Stimulated activated CD8-positive, alpha-beta memory T cell treated with anti-CD3 and anti-CD28 coated beads, Interleukin-4, amount 100 ng/mL, for 4 hours (primary cell): ENCODE measurements at places on chromosomes 2 and 18.

DNA sequence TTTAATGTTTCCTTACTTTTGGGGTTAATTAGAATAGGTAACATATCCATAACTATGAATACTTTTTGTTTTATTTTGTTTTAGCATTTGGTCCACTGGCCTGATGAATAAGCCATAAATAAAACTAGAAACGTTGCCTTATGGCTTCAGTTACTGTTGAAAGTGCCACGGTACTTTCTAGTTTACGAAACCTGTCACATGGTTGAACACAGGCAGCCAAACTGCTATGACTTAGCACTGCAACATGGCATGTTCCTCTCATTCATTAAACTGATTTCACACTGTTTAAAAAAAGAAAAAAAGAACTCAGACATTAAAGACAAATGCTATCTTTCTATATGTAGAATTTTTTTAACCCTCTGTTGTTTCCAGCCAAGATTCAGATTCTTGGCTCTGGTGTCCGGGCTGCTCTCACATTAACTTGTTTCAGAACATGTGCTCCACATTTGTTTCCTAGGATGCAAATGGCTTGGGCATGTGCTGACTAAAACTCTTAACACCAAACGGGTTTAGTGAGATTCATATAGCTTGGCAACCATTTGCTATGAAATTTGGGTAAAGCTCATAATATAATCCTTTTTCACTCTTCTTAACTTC, 323.9 kb upstream of the RND3 start:
- no peak for DNase-seq

DNA sequence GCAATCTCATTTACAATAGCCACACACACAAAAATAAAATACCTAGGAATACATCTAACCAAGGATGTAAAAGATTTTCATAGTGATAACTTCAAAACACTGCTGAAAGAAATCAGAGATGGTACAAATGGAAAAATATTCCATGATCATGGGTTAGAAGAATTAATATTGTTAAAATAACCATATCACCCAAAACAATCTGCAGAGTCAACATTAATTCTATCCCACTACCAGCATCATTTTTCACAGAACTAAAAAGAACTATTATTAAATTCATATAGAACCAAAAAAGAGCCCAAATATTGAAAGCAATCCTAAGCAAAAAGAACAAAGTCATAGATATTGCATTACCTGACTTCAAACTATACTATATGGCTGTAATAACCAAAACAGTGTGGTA, 50.4 kb downstream of the ZNF385B start:
- DNase-seq, result no peak

DNA sequence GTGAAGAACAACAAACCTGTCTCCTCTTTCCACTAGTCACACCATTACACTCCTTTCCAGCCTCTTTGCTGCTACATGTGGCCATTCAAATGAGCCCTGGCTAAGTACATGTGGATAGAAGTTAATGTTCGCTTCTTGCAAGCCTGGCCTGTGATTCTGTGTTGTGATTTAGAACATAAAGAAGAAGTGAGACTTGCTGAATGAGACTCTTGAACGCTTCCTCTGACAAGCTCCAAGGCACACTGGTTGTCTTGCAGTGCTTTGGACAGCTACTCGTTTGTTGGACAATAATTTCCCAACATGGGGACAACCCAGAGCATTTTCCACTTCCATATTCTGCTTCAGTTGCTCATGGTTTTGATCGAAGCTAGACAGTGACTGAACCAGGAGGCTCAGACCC, 57.3 kb downstream of the CCDC74A start:
- no peak for DNase-seq

DNA sequence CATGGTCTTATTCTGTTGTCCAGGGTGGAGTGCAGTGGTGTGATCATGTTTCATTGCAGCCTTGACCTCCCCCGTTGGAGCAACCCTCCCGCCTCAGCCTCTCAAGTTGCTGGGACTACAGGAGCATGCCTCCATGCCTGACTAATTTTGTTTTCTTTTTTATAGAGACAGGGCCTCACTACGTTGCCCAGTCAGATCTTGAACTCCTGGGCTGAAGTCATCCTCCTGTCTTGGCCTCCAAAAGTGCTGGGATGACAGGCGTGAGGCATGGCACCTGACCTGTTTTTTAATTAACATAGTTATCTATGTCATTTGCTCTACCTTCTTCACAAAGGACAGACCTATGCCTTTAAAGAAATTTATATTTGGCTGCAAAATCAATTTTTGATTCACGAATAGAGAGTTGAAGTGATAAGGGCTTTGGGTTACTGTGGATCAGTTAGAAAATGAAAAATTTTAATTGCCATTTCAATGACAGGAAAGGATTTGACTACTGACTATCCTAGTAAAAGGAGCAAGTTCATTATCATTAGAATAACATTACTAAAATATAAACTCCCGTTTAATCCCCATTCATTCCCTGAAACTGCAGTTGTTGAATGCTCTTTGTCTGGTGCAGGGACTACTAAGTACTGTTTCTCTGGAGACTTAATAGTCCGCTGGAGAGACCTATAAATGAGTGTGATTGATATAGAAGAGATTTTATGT, 3.7 kb downstream of the RNF138 start:
- no peak for DNase-seq

DNA sequence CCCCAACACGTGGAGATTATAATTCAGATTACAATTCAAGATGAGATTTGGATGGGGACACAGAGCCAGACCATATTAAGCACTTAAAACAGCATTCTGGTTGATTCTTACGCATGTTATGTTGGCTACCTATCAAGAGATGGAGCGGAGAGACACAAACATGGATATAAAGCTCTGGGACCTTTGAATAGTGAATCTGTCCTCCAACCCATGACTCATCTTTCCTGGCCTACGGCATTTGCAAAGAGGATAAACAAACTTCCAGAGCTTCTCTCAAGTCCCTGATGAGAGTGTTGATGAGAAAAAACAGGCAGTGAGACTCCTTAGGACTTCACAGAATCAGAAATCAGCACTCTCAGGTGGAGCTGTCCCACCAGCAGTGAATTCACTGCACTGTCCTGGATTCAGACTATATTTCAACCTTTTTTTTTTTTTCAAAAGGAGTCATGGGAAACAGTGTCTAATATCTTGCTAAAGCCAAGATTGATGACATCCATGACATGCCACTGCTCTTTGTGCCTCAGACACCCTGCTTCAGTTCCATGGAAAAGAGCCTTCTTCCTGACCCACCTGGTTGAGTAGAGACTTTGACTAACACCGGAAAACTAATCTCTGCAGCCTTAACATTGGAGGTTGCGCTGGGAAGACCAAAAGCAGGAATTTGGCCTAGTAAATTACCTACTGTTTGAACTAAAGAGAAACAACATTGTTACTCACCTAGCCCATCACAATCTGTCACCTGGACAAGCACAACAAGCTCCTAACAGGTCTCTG, 62.1 kb upstream of the NPAS2 start:
- no peak for DNase-seq

- DNase-seq, result no peak
Measured at GRCh38 chr2:9347411-9347881, 75.9 kb downstream of the ITGB1BP1 start.
